Esophagus muscularis mucosa (tissue), 4 donors: ENCODE measurements at places on chromosomes 7 and 10.
A peak's percentile ranks its signal among the peaks of the same experiment; 100 is the strongest.

GRCh38 chr10:62887642-62888041 is 71.5 kb upstream of the EGR2 start:
- no peak for DNase-seq

- DNase-seq: no peak
Measured at GRCh38 chr7:51134013-51134441, 182.6 kb downstream of the COBL start.

DNA sequence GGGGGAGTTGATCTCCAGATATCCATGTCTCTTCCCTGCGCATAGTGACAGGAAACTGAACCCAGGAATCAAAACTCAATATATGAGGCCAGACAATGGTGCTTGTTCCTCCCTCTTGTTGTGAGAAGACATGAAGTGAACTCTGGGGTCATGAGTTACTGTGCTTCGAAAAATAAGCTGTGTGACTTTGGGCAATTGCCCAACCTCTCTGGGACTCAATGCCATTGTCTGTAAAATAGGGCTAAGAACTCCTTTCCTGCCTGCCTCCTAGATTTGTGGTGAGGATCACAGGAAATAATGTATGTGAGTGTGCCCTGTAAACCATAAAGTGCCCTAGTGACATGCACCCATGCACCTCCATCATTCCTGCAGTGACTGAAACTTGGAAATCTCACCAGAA is 48.4 kb downstream of the SYPL1 start:
- DNase-seq: peak; percentile 57

DNA sequence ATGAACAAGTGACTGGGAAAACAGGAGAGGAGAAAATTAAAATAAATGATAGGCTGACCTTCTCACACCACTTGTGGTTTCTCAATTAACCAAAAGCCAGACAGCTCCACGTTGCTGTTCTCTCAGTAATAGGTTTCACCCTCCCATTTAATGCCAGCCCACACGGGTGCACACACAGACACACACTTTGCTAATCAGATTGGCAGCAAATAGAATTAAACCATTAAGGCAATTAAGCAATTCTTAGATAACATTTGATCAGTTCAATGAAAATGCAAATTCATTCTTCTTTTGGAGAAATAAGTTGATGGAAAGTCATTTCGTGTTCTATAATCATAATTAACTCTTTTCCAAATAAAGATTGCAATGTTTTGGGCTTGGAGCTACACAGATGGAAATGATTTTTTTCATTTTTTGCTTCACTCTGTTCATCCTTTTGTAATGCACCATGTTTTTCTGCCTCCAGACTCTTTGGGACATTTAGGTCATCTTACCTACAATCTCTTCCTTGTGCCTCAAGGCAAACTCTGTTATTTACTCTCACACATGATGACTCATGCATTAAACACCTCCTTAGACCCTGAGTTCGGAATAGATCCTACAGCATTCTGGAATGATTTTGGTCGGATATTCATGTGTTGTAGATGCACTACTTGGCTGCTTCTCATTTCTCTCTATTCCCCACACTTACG is 700.7 kb downstream of the AUTS2 start:
- no peak for DNase-seq

GRCh38 chr7:70457482-70457881 is 674.5 kb upstream of the GALNT17 start:
- no peak for DNase-seq

DNA sequence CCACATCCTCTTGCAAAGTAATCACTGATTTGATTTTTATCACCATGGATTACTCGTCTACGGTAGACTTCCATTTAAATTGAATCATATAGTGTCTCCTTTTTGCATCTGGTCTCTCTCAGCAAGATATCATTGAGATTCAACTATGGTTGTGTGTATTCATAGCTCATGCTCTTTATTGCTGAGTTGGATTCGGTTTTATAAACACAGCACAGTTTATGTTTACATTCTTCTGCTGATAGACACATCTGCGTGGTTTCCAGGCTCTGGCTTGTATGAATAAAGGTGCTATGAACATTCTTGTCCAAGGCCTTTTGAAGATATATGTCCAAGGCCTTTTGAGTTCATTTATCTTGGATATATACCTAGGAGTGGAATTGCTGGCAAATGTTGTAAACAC is 356.5 kb upstream of the CELF2 start:
- DNase-seq: no peak

- DNase-seq: no peak
Measured at GRCh38 chr7:48114589-48114988, 25.5 kb downstream of the UPP1 start.

DNA sequence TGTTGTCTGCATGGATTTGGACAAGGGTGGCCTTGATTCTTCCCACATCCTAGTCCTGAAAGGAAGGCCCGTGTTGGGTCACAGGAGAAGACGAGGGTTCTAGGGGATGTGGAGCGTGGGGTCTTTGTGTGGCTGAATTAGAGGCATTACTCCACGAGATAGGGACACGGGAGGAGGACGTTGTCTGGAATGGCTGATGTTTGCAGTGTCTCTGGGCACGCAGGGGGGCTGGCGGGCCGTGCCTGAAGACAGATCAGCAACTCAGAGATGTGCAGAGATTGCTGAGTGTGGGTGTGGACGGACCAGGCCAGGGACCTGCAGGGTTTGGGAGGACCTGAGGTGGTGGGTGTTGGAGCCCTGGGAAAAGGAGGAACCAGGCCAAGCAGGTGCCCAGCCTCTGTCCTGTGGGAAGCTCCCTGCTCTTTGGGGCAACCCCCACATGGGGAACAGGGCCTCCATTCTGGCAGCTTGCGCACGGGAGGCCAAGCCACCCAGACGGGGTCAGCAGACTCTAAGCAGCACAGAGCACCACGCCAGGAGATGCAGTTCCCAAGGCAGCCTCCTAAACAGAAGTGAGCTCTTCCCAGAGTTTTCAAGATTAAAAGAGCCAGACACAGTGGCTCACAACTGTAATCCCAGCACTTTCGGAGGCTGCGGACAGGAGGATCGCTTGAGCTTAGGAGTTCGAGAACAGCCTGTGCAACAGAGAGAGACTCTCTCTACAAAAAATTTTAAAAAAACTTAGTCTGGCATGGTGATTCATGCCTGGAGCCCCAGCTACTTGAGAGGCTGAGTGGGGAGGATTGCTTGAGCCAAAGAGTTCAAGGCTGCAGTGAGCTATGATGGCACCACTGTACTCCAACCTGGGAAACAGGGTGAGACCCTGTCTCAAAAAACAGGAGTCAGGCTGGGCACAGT is 71.0 kb upstream of the GTF2I start:
- DNase-seq: no peak

DNA sequence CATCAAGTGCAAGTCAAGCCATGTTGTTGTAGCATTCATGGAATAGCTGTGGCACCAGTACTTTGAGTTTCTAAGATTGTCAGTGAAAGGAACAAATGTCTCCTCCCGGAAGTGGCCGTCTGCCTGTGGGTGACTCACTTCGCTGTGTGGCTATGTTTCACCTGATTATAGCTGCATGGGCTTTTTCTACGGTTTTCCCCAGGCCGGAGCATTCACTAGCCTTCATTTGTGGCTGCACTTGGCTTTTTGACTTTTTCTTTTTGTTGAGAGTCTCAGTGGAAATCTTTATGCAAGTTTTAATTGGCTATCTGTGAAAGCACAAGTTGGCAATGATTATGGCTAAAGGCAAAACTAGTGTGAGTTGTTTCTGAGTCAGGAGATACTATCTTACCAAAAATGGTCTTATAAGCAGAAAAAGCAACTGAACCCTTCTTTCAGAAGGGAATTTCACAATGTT is 35.0 kb downstream of the SRI start:
- no peak for DNase-seq

- no peak for DNase-seq
Measured at GRCh38 chr10:21340331-21340730, 185.2 kb downstream of the SKIDA1 start.

DNA sequence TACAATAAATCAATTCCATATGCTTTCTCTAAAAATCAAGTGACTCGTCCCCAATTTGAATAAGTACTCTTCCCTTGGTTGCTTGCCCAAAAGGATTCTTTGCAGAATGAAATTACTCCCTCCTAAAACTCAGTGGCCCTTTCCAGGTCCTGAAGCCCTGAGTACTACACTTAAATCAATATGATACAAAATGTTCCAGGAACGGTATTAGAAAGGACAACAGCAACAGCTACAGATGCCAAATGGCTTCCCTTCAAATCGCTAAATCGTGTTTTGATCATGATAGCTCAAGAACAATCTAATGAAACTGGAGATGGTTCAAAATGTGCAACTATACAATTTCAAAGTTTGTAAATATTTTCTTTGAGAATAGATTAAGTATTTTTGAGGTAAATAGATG is 59.4 kb downstream of the TPK1 start:
- DNase-seq: no peak

DNA sequence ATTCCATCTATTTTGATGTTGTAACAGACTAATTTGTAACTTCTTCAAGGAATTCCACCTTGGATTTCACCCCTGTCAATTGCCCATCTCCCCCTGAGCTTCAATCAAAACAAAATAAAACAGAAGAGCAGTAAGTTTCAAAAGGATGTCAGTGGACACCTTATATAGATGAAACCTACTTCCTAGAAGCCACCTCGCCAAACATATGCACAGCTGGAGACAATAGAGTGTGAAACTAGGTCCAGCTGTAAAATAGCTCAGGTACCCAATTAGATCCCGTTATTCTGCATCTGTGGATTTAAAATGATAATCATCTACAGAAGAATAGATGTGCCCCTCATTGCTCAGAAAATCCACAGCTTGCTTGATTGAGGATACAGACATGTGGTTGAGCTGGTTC is 598.6 kb downstream of the SH2D4B start:
- DNase-seq: no peak

DNA sequence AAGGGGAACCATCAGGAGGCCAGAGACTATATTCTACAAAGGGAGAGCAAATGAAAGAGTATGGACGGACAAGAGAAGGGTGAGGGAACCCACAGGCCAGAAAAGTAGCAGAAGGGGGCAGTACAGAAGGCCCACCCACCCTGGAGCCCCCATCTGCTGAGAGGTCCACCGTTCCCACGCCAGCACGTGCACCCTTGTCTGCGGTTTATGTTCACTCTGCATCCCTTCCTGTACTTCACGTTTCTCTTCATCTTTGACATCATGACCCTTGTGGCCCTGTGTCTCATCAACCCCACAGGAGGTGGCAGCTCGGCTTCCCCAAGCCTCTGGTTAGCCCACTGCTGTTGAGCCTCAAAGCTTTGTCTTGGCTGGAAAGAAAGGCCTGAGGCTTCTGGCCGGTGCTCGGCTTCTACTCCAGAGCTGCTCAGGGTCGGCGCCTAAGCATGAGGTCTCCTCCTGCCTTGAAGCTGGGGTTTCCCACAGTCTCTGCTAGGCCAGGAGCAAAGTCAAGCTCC is 138.0 kb downstream of the DLG5 start:
- no peak for DNase-seq

GRCh38 chr7:142745091-142745635 is 4.1 kb upstream of the PRSS1 start:
- DNase-seq: peak; percentile 64

DNA sequence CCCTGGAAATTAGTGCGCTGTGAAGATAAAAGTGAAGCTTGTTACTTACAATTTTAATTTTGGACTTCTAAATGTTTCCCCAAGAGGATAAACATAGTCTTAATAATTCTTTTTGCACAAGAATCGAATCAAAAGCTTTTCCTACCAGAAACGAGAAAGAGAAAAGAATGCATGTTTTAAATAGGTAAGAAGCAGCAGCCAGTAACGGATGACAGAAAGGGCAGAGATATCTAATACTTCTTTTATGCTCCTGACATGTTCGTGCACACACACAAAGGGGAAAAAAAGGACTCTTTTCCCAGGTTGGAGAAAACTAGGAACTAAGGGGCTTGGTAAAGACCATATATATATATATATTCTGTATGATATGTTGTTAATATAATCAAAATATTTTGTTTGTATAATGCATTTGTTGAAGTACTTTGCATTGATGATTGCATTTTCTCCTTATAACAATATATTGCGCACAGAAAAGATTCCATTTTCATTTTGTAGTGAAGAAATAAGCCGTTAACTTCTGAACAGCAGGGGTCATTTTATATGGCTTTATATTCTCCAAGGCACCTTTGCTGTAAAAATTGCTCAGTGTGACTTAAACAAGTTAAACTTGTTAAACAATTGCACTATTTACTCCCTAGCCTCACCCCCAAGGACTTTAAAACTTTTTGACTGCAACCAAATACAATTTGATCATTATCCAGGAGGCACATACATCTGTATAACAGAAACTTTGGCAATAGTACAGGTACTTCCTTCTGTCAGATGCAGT is 2.2 kb downstream of the PRKAR2B start:
- no peak for DNase-seq

DNA sequence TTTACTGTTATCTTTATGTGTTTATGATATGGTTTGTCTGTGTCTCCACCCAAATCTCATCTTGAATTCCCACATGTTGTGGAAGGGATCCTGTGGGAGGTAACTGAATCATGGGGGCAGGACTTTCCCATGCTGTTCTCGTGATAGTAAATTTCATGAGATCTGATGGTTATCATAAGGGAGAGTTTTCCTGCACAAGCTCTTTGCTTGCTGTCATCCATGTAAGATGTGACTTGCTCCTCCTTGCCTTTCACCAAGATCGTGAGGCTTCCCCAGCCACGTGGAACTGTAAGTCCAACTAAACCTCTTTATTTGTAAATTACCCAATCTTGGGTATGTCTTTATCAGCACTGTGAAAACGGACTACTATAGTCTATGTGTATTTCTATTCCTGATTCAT is 539.0 kb downstream of the ARL4A start:
- DNase-seq: no peak

DNA sequence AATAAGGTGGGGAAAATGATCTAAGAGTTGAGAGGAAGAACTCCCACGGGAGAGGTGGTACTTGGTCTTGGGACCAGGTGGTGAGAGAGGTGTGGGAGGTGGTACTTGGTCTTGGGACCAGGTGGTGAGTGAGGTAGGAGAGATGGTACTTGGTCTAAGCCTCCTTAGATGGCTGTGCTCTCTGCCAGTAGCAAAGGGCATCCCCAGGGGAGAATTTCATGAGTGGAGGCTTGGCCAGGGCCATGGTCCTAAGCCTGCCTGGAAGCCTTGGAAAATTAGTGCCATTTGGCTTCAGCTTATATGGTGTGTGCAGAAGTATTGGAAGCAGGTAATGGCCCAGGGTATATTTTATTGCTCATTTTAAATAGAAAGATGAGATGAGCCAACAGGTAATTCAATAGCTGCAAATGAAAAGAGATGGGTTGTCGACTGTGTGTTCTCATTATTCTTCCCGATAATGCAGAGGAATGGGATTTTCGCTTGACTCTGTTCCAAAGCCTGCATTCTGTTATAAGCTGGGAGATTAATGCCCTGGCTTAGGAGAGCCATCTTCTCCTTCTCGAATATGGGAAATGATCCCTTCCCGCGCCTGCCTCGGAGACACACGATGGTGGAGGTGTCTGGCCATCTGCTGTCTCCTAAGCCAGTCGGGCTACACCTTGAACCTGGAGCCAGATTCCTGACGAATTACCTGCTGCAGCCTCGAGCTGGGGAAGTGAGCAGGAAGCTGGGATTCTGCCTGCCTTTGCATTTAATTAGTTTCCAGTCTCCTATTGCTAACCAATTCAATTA is 287.8 kb downstream of the GALNT17 start:
- no peak for DNase-seq

GRCh38 chr7:116273283-116273917 is 63.1 kb downstream of the TES start:
- no peak for DNase-seq

- no peak for DNase-seq
Measured at GRCh38 chr10:114767101-114767985, 54.2 kb upstream of the FHIP2A start.

GRCh38 chr10:71697938-71698709 is 21.5 kb downstream of the C10orf105 start:
- DNase-seq: no peak

GRCh38 chr7:19747740-19748339 is 25.6 kb downstream of the TMEM196 start:
- DNase-seq: no peak
